Activated CD8-positive, alpha-beta memory T cell treated with anti-CD3 and anti-CD28 coated beads for 4 hours (primary cell): ENCODE measurements at places on chromosomes 7 and 10.

DNA sequence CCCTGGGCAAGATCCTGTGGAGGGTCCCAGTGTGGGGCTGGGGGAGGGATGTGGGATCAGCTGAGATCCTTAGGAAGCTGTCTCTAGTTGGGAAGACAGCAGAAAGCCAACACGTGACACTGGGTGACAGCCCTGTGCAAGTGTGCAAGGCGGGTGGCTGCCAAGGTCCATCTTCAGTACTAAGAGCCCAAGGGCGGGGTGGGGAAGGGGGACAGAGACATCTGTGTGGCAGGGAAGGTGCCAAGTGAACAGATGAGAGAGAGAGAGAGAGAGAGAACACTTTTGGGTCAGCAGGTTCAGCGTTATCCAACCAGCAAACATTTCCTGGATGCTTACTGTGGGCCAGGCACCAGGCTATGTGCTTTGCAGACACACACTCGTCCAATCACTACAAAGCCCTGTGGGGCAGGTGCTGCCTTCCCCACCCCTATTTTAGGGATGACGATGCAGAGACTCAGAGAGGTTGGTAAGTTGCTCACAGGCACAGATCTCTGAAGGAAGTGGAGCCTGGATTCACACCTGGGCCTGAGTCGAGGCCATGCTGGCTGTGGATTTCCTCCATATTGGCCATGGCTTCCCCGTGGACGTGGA, 135.7 kb downstream of the GRK5 start:
- no peak for DNase-seq

DNA sequence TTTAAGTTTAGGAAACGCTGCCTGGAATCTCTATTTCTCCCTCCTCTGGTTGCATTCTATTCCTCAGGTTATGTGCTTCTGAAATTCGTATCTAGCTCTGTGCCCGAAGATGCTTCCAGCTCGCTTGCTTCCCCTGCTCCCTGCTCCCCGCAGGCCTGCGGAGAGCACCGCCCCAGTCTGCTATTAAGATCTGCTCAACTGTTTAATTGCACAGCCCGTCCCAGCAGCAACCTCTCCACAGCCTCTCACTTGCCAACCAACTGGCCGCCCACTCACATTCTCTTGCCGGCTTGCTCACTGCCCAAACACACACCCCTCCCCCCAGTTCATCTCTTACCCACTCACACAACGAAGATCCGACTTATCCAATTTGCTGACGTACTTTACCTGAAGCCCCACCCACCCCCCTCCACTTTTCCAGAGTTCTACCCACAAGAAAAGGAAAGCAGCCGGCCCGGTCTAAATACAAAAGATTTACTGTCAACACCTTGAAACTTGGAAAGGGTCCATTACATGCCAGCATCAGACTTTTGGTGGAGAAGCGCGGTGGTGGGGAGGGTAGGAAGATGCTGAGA, 167.3 kb upstream of the KLF14 start:
- no peak for DNase-seq

DNA sequence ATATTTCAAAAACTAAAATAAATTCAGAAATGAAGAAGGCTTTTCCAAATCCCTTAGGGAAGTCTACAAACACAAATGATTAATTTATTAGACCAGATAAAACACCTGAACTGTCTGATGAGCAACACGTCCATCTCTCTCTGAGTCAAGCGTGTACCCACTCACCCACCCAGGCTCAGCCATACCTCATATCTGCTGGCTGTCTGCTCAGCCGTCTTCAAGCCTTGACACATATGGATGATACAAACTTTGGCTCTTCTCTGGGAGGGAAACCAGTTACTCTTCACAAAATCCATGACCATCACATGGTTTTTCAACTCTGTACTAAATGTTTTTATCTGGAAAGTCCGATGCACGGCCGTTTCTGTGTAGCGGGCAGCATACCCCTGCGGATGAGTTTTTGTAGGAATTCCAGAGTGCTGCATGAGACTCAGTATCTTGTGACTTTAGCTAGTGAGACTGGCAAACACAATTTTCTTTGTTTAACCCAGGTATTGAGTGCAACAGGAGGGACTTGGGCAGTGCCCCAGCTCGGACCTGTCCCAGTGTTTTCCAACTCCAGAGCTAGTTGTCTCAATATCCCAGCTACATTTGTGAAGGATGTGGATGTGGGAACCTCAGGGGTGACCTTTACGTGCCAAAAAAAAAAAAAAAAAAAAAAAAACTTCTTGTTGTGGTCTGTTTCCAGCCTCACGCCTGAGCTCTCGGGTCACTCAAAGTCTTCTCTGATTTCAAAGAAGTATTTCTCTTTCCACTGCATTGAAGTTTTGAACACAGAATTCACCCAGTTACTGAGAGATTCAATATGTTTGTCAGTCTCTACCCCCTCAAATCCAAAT, at the start of gene C10orf90:
C10orf90 (minus strand) TSS at position 638 of the 839 bp plus-strand sequence; CDS start at position 425, 213 bp downstream.
- no peak for DNase-seq

DNA sequence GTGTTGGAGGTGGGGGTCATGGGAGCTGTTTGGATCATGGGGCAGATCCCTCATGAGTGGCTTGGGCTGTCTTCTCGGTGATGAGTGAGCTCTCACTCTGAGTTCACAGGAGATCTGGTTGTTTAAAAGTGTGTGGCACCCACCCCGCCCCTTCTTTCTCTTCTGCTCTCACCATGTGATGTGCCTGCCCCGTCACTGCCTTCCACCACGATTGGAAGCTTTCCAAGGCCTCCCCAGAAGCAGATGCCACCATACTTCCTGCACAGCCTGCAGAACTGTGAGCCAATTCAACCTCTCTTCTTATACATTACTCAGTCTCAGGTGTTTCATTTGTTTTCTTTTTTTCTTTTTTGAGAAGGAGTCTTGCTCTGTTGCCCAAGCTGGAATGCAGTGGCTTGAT, 170.0 kb downstream of the PTPN20 start:
- no peak for DNase-seq

DNA sequence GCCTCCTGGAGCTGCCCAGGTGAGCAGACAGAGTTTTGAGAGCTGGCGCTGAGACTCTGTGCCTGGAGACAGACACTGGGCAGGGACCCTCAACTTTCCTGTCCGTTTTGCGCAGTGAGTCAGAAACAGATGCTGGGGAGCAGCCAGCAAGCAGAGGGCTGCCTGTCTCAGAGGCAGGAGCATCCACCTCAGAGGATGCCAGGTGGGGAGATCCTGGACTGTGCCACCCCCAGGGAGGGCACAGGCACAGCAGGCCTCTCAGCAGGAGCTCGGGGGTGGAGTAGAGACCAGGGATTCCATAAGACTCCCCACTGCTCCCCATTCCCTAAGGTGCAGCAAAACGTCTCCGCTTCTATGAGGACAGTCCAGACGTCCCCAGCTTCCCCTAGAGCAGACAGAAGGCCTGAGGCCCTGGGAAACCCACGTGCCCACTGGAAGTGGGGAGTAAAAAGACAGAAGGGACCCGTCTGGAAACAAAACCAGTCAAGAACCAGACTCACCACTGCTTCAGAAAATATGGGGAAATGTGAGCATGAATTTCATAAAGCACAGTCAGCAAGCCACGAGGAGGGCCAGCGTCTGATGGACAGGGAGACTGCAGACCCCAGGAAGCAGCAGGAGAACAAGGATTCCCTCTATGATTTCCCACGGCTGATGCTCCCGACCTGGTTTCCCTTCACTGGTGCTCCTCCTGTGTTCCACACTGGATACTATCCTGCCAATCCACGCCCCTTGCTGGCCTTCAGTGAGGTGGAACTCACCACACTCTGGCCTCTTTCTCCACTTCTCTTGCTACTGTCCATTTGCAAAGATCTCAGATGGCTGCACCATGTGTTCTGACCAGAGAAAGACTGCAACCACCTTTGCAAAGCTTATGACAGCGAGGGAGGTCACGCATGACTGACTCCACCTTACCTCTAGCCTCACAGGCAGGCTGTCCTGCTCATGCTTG, 151.3 kb upstream of the FAM20C start:
- DNase-seq = no peak

DNA sequence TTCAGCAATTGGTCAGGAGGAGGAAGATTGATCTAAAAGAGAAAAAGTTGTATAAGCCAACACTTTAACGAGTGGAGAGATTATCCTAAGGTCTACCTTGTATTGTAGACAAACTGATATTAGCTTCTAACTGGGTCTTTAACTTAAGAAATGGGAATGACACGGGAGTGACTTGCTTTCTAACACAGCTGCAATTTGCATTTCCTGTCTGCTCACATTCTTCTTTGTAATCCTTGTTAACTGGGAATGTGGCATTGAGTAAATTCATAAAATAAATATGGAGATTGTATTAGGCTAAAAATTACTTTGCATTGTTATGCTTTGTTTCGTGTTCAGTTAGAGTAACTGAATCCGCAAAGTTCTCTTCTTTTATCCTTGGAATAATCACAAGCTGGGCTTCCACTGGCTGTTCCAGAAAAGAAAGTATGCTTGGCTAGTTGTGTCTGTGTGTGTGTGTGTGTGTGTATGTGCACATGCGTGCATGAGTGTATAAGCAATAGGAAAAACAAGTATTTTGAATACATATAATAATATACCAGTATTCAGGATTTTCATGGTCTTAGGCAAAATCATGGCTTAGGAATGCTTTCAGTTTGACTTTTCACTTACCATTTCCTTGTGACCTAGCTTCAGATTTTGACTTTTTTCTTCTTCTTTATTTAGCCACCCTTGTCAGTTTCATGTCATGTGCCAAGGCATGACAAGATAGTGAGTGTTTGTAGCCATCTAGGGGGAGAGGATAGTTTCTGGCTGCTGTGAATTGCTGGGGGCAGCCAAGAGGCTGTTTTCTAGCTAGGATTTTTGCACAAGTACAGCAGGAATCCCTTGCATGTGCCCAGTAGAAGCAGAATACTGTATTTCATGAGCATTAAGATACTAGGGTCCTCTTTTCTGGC, 54.5 kb upstream of the FZD8 start:
- no peak for DNase-seq

GRCh38 chr7:142334236-142334635, 76.4 kb upstream of the PRSS58 start:
- no peak for DNase-seq

DNA sequence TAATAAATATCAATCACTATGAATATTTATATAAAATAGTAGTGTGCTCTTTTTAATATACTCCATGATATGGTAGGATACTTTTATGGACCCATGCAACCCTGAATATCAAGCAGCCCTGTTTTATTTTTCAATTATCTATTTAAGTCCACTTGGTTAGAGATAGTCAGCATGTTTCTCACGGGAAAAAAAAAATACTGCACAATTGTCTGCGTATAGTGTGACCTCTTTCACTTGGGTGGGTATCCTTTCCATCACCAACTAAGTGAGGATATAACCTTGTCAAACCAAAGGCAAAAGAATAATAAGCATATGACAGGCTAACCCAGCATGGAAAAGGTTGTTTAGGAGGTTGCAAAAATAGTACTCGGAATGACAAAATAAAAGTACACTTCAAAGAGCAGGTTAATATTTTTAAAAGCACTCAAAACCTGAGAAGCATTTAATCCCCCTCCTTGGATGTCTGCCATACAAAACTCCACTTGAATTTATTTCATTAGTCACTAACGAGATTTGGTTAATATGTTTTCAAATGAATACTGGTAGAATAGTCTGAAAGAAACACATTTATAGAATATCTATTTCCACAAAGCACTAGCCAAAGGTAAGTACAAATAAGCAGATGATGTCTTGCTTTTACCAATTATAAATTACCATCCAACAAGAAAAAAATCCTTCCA, 76.5 kb downstream of the IMMP2L start:
- no peak for DNase-seq

DNA sequence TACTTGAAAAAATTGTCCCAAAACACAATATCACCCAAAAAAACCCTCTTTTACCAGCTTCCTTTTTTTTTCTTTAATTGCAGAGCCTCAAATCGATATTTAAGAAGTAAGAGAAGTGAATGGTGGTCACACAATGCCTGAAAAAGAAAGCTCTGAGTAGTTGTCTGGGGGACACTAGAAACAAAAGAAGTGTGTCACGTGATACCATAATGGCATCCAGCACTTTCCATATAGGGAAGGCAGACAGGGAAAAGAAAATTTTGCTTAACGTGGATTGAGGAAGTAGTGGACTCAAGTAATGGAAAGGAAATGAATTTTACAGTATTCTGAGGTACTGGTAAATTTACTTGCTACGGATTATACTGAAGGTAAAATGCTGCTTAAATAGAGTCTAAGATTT, 765.9 kb upstream of the C7orf33 start:
- DNase-seq = no peak

GRCh38 chr10:88318803-88319202, 264.3 kb downstream of the RNLS start:
- DNase-seq = no peak

GRCh38 chr7:155551785-155552611, 5.6 kb upstream of the CNPY1 start:
- no peak for DNase-seq

DNA sequence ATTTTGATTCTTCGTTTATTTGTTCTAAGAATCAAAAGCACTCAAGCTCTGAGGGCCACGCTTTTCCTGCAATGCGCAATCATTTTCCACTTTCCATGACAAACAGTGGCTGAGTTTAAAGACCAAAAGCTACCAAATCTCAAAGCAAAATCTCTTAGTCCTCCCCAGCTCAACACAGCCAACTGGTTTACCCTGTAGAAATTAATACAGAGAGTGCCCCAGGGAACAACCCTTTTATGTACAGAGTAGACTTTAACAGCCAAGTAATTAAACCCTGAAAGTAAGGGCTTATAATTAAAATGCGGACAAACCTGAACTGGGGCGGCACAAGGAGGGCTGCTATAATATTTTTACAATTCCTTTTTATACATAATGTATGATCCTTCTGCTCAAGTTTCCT, 53.2 kb downstream of the FAM53B start:
- no peak for DNase-seq

- no peak for DNase-seq
Measured at GRCh38 chr7:48168159-48168558, 3.1 kb upstream of the ABCA13 start.

GRCh38 chr7:158083526-158084310, 503.9 kb downstream of the PTPRN2 start:
- DNase-seq = no peak

- no peak for DNase-seq
Measured at GRCh38 chr10:78804411-78805032, 264.2 kb upstream of the ZMIZ1 start.

DNA sequence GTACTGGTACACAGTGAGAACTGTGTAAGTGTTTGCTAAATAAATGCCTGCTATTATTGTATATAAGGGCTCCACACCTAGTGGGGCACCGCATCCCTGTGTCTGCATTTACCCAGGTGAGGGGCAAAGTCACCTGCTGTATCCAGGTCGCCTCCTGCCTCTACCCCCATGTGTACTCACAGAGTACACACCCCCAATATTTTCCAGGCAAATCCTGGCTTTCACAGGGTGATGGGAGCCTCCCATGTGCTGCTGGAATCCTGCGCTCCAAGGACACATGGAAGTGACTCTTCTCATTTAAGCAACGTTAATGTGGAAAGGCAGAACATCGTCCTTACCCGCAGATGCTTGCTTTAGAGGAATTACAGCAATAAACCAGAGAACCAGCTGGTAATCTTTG, 48.2 kb downstream of the ARHGAP22 start:
- no peak for DNase-seq

GRCh38 chr10:117322260-117322659, 53.0 kb downstream of the PDZD8 start:
- no peak for DNase-seq
